Progenitor cell of endocrine pancreas (in vitro differentiated cells): ENCODE measurements at places on chromosomes 2 and 18. TPM values are rescaled to one million over a fixed set of nuclear protein-coding genes. Genes with fewer than 3 reads are reported as not detected.

DNA sequence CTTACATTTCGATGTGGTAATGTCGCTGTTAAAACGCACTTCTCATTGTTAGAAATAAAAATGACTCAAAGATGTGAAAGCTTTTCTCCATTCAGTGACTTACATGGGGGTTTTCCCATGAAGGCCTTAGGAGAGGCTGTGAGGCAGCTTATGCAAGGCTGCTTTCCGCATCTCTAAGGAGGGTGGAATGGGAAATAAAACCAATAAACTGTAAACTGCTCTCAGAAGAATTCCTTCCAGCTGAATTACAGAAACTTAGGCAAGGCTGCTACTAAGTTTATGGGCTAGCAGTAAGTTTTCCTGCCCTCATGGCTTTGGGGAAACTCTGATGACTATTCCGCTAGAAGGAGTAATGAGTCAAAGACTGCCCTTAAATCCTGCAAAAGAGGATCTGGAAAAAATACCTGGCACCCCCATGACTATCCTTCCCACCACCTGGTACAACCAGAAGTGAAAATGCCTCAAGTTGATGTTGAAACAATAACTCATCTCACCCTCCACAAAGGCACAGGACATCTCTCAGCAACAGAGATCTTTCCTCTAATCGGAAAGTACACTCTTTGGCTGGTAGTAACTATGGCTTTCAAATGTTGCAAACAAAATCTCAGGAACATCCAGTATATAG is 97.7 kb upstream of the SMAD7 start:
- H3K4me3 ChIP-seq = no peak overlapping the region
- H3K36me3 ChIP-seq = no peaks in the 10 kb centered on the region
- H3K4me1 ChIP-seq = peaks cover 2% of the 10 kb centered on the region
- no peaks in the 10 kb centered on the region for H3K27me3 ChIP-seq

GRCh38 chr2:61952288-61952687 is 46.8 kb downstream of the COMMD1 start:
- no peak for DNase-seq
- no peak overlapping the region for H3K4me3 ChIP-seq
- no peak overlapping the region for H3K27ac ChIP-seq
- peaks cover 5% of the 10 kb centered on the region for H3K4me1 ChIP-seq
- peaks cover 16% of the 10 kb centered on the region for H3K36me3 ChIP-seq

- no peak for DNase-seq
- H3K4me1 ChIP-seq = peaks cover 13% of the 10 kb centered on the region
- H3K27me3 ChIP-seq = peaks cover 18% of the 10 kb centered on the region
- H3K4me3 ChIP-seq = no peak overlapping the region
Measured at GRCh38 chr2:15890124-15890754, 50.1 kb upstream of the MYCN start.

Gene RNMT
- total RNA-seq = 41.0 and 47.6 TPM in 2 replicates

Gene IAH1
- 36.6 and 37.4 TPM in 2 replicates for total RNA-seq

Gene SPC25
- total RNA-seq = 14.5 and 15.8 TPM in 2 replicates
